ENCODE measurements at places on chromosomes 7 and 10.
A peak's percentile ranks its signal among the peaks of the same experiment; 100 is the strongest.

DNA sequence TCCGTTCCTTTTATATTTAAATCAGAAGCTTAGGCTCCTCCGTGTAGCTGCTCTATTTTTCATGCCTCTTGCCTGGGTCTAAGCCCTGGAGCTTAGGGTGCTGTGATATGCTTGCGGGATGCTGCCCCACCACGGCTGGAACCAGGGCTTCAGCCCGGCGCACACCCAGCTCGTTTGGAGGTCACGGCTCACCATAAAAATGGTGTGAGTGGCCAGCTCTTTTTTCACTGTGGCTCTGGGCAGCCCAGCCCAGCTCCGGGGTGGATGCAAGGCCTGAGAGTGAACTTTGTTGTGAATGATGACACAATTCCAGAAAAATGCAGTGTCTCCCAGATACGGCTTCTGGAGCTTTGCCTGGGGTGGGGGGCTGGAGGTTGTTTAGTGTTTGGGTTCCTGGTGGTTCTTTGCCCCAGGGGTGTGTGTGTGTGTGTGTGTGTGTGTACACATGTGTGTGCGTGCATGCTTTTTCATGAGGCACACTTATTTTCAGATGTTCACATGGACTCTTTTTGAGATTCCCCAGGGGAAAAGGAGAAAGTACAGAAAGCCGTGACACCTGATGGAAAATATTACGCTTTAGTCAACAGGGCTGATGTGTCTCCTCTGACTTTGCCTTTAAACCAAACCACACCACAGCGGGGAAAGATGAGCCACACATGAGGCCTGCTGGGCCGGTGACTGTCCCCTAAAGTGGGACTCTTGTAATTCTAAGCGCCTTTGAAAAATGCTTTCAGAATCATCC is 46.2 kb downstream of the GRK5 start:
- no peak for DNase-seq

- no peak for DNase-seq
Observed at GRCh38 chr7:55400191-55400590, 35.1 kb downstream of the LANCL2 start.

- no peak for DNase-seq
Observed at GRCh38 chr7:112929421-112929820, 139.2 kb upstream of the TMEM168 start.

DNA sequence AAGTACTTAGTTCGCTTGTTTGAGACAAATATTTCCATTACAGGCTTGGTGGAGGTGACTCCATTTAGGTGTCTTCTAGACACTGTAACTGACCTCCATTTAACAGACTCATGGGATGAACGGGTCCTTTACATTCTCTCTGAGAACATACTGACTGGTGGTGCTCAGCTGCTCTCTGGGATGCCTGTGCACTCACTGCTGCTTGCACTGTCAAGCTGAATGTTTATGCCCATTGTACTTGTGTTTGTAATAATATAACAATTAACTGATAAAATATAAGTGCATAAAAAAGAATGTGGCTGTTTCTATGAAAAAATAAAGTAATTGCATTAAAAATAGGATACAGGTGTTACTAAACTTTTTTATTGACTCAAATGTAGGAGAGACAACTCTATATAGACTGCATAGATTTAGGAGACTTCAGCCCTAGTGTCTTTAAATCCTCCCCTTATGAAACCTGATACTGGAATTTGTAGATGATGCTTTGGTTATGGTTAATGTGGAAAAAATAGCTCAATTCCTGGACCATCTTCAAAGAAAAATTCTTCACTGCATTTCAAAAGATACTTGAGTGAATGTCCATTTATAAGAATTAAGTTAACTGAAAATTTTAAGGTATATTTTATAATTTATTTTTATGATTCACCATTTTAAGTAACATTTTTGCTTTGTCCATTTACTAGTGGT is 85.4 kb downstream of the CDK14 start:
- DNase-seq = no peak

GRCh38 chr7:22572292-22572691 is 72.3 kb upstream of the STEAP1B start:
- DNase-seq = no peak

- DNase-seq = no peak
Observed at GRCh38 chr10:87589645-87590051, 70.0 kb upstream of the PAPSS2 start.

- no peak for DNase-seq
Observed at GRCh38 chr10:25797888-25798429, 136.1 kb upstream of the MYO3A start.

GRCh38 chr7:96321031-96321657 is 754 bp downstream of the SLC25A13 start:
- DNase-seq = peak; percentile 75

- no peak for DNase-seq
Observed at GRCh38 chr10:11869743-11870460, 46.7 kb downstream of the PROSER2 start.

DNA sequence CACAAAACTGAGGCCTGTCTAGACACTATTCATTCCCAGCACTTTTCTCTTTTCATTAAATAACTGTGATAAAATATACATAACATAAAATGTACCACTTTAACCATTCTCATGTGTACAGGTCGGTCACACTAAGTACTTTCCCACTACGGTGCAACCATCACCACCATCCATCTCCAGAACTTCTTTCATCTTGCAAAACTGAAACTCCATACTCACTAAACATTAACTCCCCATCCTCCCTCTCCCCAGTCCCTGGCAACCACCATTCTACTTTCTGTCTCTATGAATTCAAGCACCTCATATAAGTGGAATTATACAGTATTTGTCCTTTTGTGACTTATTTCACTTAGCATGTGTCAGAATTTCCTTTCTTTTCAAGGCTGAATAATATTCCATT is 53.0 kb downstream of the ARHGAP12 start:
- DNase-seq = no peak

GRCh38 chr7:41701068-41701941 is 1.6 kb downstream of the INHBA start:
- no peak for DNase-seq

GRCh38 chr10:6211341-6211670 is 8.6 kb downstream of the PFKFB3 start:
- DNase-seq = peak; percentile 13

GRCh38 chr7:27364344-27364758 is 121.7 kb downstream of the EVX1 start:
- DNase-seq = peak; percentile 48

DNA sequence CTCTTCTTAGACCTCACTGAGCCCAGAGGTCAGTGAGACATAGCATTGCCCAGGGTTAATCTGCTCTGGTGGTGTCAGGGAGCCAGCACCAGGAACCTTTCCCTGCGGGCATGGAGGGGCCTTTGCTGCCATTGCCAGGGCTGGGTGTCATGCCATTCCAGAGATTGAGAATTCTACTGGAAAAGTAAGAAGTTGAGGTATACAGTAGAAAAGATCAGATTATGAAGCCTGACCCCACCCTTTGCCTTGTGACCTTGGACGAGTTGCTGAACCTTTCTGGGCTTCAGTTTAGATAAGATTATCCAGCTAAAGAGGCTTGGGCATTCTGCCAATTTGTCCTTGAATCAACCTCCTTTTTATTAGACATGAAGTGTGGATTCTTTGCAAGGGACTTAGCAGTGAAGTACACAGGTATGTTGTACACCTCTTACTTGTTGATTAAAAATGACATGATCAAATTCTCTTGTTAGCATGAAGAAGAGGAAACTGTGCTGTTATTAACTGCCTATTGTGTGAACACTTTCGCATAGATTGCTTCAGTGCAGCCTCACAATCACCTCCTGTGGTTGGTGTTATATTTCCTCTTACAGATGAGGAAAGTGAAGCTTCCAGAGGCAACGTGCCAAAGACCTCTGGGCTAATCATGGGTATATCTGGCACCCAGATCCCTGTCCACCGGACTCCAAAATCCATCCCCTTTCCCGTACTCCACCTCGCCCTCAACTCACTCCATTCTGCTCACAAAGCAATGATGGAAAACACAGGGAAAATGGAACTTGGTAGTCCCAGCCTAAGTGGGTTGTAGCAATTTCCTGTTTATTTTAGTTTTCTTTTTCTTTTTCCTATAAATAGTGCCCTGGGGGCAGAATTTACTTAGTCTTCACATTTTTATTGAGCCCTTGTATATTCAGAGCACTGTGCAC is 151.3 kb downstream of the CAMK1D start:
- DNase-seq = no peak

GRCh38 chr7:1512781-1513656 is 8.8 kb upstream of the INTS1 start:
- peak; percentile 64 for DNase-seq
